ENCODE measurements at places on chromosomes 16 and 17.

DNA sequence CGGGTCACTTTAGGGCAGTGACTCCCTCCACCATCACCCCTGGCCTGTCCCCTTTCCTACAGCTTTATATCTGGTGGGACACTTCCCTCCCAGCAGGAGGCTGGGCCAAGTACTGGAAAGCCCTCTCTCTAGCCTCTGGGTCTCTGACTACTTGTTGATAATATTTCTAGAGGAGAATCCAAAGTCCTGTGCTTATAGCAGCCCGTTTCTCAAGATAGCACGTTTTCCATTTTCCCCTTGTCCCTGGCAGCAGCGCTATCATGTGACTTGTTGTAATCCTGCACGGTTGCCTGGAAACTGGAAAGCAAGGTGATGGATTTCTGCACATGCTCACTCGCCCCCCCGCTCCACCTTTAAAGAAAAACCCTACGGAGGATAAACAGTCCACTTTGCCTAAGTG lies 3.3 kb upstream of the AXIN2 start:
- no peak for DNase-seq

DNA sequence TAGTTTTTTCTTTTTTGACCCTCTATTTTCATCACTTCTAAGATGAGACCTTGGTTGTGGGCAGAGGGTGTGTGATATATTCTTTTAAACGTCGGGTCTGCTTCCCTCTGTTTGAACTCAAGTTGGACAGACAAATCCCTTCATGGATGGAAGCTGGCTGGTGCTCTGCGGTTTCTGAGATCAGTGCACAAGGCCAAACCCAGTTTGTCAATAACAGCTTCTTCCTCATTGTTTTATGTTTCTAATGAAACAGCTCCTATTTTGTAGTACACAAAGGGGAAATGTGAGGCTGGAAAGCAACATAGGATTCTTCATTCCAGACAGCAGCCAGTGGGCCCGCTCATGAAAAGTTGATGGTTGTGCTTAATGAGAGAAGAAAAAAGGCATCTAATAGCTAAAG lies 159.6 kb downstream of the PRKCA start:
- no peak for DNase-seq

DNA sequence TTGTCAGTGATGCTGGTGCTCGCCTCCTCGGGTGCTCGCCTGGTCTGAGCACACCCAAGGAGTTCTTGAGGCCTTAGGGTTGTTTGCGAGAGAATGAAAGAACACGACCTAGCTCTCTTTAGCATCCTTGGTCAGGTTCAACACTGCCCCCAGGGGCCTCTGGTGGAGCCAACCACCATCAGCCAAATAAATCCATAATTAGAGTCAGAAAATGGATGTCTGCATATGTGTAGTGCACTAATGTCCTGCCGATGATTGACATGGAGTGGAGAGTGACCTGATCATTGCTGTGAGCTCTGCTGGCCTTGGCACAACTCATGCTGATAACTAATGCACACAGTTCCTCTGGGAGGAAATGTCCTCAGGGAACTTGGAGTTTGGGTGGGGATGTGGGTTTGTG lies 8.2 kb upstream of the STH start:
- no peak for DNase-seq

- peak; percentile 83 for DNase-seq
Measured at GRCh38 chr17:39688945-39689344, 1.1 kb upstream of the PGAP3 start.

GRCh38 chr16:11474617-11475291 lies 112.0 kb downstream of the LITAF start:
- no peak for DNase-seq

- DNase-seq: no peak
Measured at GRCh38 chr17:2452216-2452750, 51.4 kb upstream of the MNT start.

GRCh38 chr16:88790312-88791211 lies 5.5 kb upstream of the PIEZO1 start:
- no peak for DNase-seq

DNA sequence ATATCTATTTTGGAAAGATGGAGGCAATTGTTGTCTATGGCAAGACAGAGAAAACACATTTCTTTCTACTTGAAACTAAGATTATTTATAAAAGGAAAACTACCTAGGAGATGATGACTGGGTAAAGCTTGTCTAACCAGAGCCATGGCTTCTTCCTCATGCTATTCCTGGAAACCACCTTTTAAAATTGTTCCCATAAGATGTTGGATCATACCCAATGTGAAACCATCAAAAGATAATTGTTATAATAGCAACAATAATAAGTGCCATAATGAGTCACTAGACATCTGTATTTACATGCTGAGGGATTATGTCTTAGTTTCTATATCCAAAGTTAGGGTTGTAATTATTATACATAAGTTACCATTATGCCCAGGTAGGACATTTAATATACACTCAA lies 428.4 kb downstream of the KCNJ2 start:
- DNase-seq: no peak

GRCh38 chr16:26161461-26162180 lies 469.9 kb downstream of the HS3ST4 start:
- DNase-seq: no peak

- DNase-seq: no peak
Measured at GRCh38 chr17:79366988-79367571, 243.8 kb downstream of the RBFOX3 start.
